ENCODE measurements at places on chromosomes 2 and 18.
A peak's percentile ranks its signal among the peaks of the same experiment; 100 is the strongest.

- no peak for DNase-seq
Measured at GRCh38 chr2:232659359-232659758, 26.0 kb downstream of the EFHD1 start.

GRCh38 chr2:67565761-67566160 is 168.6 kb downstream of the ETAA1 start:
- DNase-seq, result no peak

DNA sequence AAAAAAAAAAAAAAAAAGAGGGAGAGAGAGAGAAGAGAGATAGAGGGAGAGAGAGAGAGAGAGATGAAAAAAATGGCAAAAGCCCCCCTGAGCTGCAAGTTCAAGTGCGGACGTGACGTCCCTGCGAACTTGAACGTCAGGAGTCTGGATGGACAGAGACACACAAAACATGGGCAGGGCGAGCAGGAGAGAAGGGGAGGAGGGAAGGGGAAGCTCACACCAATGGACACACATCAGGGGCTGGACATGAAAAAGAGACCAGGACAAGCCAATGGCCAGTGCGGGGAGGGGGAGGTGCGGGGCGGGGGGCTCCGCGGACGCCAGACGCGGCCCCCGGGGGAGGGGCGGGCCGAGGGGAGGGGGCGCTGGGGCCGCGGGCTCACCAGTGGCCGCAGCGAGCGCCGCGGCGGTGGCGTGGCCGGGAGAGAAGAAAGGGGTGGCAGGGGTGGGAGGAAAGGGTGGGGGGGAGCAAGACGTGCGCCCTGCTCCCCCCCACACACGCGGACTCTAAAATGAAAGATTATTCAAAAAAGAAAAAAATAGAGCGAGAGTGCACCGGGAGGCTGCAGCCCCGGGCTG is at the start of gene BCL11A:
TSS of gene BCL11A (minus strand) at position 160 of the 579 bp plus-strand sequence. CDS start 384 bp downstream, outside the sequence.
- DNase-seq, result no peak

GRCh38 chr2:70921839-70922234 is 13.9 kb upstream of the ATP6V1B1 start:
- DNase-seq, result no peak

DNA sequence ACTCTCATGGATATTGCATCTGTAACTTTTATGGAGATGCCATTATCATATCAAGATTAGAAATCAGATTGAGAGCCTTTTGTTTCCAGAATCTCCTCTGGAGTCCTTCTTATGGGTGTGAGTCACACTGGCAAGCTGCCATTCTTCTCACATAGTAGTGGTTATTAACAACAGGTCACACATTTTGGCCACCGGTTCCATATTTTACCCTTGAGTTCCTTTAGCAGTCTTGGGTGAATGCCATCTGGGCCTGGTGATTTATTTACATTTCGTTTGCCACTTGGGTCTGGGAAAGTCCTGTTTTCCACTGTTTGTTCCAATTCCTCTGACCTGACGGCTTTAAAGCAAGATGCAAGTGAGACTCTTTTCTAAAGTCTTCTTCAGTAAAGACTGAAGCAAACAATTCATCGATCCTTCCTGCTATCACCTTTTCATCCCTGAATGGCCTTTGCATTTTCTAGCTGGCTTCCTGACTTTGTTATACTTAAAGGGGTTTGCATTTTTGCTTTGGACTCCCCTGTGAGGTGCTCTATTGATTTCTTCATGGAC is 80.5 kb upstream of the CAVIN2 start:
- no peak for DNase-seq

DNA sequence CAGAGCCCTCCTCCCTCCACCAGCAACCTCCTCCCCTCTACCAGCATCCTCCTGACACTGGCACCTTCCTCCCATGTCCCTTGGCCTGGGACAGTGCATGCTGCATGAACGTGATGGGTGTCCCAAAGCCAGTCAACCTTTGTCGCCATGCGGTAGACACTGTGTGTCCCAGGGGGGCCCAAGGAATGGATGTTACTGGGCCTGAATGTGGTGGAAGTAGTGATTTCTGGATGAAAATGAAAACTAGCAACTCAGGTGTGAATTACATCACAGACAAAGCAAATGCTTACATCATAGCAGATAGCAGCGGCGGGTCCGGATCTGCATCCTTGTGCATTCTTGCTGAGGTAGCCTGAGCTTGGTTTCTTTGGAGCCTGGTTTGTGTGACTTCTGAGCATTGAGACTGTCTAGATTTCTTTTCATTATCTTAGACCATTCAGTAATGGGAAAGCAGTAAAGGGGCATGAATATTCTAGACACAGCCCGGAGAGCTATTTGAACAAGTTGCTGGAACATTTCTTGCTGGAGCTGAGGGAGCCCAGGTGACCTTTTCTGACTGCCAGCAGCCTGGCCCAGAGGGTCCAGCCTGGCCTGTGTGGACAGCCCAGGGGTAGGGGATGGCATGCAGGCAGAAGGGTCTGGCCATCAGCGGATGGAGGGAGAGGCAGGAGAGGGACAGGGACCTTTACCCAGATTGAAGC is 100.4 kb downstream of the FAM210A start:
- DNase-seq, result no peak

GRCh38 chr2:18503376-18504228 is 56.9 kb downstream of the RDH14 start:
- no peak for DNase-seq

GRCh38 chr2:84395820-84396219 is 63.3 kb downstream of the SUCLG1 start:
- DNase-seq, result no peak

GRCh38 chr2:49298230-49298629 is 143.9 kb upstream of the FSHR start:
- no peak for DNase-seq

DNA sequence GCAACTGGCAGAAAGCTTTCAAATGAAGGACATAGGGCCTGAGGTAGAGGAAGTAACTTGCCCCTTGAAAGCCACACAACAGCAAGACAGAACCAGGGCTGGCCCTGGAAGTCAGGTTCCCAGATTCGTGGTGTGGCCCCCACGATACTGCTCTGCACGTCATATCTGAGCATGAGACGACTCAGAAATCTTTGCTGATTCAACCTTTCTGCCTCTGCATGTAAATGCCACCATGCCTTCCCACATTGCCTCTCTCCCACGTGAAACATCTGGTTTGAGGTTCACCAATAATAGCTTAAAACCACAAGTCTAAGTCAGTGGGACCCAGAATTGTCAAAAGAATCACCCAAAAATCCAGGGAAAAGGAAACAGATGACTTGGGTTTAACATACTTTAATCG is 214.0 kb upstream of the TRIB2 start:
- peak; percentile 33 for DNase-seq

GRCh38 chr18:28735731-28736130 is 558.8 kb upstream of the CDH2 start:
- DNase-seq, result no peak

DNA sequence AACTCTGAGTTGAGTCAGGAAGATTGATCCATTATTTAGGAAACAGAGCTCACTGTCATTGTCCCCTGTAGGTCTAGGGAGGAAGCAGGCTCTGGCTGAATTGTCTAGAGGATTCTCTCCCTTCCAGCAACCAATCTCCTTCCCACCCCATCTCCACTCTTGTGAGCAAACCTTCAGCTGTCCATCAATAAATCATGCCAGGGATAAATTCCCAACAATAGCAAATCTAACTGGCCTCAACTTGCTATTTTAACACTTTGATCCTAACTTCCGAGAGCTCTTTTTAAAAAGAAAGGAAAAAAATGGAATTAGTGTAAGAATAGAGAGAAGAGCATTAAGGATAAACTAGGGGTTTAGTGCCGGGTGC is 53.5 kb downstream of the ATP8B1 start:
- no peak for DNase-seq

- no peak for DNase-seq
Measured at GRCh38 chr2:174693344-174693743, 70.9 kb downstream of the CHRNA1 start.

DNA sequence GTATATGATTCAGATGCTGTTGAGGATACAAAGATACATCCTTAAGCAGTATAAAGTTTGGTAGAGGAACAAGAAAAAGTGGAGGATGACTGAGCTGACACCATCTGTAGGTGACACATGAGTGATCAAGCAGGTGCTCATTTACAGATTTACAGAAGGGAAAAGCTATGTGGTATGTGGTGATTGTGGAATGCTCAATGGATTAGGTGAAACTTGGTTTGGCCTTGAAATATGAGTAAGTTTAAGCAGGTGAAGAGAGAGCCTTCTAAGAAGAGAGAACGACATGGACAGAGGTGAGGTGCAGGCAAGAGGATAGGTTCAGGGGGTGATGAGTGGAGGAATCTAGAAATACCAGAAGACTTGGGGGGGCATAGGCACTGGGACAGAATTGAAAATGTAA is 5.9 kb downstream of the ASXL3 start:
- no peak for DNase-seq

DNA sequence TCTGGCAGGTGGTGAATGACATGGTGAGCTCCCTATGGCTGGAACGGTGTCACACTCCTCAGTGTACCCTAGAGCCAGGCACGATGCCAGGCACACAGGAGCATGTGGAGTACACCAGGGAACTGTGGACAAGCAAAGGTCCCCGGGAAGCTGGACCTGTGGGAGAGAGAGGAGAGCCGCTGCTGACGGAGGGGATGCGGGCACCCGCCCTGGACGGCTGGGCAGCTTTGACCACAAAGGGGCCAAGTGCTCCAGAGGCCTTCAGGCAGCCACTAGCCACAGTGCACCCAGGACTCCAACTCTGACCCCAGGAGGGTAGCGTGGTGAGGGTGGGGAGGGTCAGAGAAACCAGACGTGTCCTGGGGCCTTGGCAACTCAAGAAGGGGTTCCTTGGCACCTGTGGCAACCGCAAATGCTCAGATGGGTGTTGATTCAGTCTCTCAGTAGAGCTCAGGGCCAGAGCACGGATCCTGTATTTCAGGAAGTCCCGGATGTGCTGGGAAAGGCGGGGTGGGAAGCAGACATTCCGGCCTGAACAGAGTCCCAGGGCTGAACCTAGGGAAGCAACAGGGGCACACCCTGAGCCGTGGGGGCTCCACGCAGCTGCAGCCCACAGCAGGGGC is 2.3 kb upstream of the MAB21L4 start:
- DNase-seq, result no peak

- peak; percentile 48 for DNase-seq
Measured at GRCh38 chr18:23498877-23499276, 4.4 kb upstream of the RMC1 start.

DNA sequence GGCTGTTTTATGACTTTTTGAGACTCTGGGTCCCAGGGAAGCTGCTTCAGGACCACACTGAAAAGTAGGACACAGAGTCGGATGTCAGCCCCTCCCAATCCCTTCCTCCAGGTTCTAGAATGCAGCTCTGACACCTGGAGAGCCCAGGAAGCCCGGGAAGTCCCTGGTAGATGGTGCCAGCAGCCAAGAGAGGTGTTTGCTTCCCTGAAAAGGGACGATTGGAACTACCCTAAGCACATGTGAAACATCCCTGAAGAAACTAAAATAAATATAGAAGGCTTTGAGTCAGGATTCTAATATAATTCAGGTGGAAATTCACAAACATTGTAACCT is 163.2 kb upstream of the CYRIA start:
- no peak for DNase-seq

- DNase-seq, result no peak
Measured at GRCh38 chr2:232448304-232448690, 7.7 kb upstream of the ALPI start.

GRCh38 chr2:53018825-53019425 is 748.7 kb upstream of the CHAC2 start:
- DNase-seq, result no peak

- no peak for DNase-seq
Measured at GRCh38 chr18:3791238-3791637, 341.3 kb downstream of the TGIF1 start.

GRCh38 chr18:37666991-37667390 is 101.4 kb upstream of the CELF4 start:
- DNase-seq, result no peak

GRCh38 chr2:86171295-86171694 is 24.0 kb downstream of the IMMT start:
- no peak for DNase-seq

DNA sequence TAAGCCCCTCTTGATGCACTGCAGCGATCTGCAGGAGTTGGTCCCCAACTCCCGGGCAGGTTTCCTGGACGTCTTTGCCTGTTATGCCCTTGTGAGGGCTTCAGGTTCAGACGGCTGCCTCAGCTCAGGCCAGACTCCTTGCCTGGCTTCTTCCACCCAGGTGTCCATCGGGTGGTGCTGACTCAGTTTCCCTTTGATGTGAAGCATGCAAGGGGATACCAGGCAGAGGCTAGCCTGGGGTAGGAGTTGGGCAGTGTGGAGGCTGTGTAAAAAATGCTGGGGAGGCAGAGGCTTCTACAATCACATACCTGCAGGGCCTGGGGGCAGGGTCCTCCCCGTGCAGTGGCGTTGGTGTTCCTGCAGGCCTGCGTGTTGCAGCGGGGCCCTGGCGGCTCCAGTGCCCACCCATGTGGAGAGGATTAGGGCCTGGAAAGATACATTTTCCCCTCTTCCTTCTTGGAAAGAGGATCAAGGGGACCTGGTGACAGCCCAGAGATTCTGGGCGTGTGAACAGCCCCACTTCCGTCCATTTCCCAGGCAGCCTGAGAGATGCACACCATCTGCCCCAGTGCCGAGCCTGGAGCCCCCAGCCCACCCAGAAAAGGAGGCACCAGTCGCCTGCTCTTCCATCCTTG is 338.3 kb downstream of the DYSF start:
- no peak for DNase-seq

GRCh38 chr18:32026491-32027086 is 8.0 kb downstream of the RNF125 start:
- DNase-seq, result no peak

GRCh38 chr18:48959921-48960920 is 9.5 kb upstream of the SMAD7 start:
- no peak for DNase-seq

DNA sequence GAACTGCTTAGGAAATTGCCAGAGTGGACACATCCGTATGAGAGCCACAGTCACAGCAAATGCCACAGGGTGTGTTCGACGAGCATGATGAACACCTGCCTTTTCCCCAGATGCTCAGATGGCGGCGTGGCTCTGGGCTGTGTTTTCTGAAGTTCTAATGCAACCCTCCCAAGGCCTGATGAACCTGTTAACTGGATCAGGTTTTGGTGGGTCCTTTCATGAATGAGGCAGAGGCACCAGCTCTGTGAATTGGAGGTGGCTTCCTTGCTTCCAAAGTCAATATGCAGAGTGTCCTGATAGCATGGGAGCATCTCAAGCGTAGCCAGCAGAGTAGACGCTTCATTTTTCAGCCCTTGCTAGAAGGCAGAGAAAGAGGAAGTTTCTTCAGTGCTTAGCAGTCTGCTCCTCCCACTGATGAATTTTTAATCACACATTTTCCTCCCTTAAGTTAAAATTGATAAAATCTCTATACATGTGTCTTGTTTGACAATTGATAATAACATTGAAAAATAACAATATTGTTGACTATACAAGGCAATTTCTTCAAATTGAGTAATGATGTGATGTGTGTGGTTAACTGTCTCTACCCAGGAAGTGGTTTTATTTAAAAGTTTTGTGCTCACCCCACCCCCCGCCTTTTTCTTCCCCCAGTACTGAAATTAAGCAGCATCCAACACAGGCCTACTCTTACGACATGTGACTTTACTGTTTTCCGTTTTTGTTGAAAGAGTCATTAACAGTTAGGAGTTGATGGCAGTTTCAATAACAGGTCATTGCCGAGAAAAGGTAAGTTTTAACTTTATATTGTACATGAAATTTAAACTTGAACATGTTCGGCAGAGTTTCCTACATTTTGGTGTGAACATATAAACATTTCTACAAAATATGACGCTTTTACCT is at the start of gene ARHGAP15:
TSS of gene ARHGAP15 (plus strand) at position 739 of the 900 bp plus-strand sequence.
- DNase-seq, result peak; percentile 62

GRCh38 chr2:126661702-126662500 is 5.9 kb downstream of the GYPC start:
- DNase-seq, result no peak

GRCh38 chr2:199875400-199875799 is 24.4 kb upstream of the FTCDNL1 start:
- DNase-seq, result no peak

- DNase-seq, result no peak
Measured at GRCh38 chr2:112301171-112301584, 25.8 kb downstream of the ZC3H6 start.

All from activated T-helper 9 cell treated with anti-CD3 and anti-CD28 coated beads, Interleukin-2, amount 50 U/mL, for 16 hours (primary cell).